ENCODE measurements at places on chromosomes 2 and 18.

DNA sequence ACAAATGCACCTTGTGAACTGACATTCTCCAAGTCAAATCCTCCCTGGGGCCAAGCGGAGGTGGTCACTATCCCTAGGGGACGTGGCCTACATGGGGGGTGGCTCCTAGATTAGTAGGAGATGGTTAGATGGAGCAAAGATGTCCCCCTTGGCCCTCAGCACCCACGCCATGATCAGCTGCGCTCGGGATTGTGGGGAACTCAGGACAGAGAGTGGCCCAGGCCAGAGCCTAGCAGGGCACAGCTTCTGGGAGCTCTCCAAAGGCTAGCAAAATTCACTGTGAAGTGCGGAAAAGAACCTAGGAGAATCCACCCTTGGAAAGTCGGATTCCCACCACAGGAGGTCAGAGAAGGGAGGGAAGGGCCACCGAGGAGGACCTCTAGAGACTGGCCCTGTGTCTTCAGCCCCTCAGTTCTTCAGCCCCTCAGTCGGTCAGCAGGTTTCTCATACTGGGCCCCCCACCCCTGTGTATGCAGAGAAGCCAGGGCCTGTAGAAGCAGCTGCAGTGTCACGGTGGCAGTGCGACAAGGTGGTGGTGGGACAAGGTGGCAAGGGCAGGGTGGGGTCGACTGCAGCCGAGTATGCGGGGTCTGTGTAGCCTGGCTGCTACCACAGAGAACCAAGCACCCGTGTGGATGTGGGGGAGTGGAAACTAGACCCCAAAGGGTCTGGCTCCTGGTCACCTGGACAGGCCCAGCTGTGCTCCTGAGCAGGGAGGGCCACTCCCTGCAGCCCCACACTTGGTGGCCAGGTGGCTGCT lies 18.4 kb downstream of the GPR55 start:
- no peak for DNase-seq

DNA sequence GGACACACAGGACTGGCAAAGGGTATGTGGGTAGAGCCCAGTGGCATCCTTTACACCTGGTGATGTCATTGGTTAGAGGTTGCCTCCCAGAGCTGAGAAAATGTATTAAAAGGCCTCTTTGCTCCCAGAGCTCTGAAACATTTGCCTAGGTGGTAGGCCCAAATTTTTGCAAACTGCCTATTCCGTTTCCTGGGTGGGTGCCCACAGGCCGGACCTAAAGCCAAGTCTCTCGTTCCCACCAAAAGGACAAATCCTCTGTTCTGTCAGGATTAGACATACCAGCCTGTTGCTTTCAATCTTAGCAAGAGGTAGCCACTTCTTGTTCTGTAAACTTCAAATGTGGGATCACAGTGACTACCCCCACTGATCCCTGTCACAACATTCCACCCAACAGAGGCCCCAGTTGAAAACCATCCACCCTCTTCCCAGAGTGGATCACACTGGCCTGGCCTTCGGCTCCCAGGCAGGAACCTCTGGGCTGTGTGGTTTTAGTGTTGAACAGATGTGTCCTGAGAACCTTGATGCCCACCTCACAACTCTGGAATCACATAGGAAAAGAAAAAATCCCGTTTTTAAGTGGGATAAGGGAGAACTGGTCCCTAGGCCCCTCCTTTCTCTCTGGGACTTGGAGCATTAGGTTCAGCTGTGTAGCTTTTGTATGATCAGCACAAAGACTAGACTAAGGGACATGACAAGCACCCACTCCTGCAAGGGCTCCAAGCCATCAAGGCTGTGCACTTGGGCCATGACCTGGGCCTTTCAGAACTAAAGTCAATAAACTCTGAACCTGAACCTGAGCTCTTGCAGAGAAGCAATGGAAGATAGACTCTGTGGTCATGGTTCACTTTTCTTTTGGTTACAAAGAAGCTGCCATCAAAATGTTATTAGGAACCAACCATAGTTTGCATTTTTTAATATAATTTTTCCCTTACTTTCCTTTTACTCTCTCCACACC lies 211.3 kb downstream of the CYP26B1 start:
- DNase-seq, result no peak

GRCh38 chr2:226274143-226274542 lies 525.5 kb downstream of the IRS1 start:
- no peak for DNase-seq

GRCh38 chr2:8888963-8889362 lies 51.5 kb upstream of the KIDINS220 start:
- no peak for DNase-seq

DNA sequence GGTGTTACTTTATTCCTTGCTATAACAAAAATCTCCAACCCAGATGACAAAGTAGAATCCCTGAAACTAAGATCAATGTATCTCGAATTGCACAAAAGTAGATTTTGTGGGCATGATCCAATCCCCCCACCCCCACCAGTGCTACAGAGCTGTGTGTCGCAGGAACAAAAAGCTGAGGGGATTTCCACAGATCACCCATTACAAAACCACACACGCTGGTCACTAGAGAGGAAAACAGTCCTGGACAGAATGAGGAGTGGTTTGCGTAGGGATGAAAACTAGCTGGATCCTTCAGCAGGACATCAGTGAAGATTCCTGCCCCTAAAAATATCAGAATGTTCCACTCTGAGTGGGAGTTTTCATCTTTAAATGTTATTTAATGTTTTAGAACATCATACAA lies 165.3 kb upstream of the STK17B start:
- no peak for DNase-seq

DNA sequence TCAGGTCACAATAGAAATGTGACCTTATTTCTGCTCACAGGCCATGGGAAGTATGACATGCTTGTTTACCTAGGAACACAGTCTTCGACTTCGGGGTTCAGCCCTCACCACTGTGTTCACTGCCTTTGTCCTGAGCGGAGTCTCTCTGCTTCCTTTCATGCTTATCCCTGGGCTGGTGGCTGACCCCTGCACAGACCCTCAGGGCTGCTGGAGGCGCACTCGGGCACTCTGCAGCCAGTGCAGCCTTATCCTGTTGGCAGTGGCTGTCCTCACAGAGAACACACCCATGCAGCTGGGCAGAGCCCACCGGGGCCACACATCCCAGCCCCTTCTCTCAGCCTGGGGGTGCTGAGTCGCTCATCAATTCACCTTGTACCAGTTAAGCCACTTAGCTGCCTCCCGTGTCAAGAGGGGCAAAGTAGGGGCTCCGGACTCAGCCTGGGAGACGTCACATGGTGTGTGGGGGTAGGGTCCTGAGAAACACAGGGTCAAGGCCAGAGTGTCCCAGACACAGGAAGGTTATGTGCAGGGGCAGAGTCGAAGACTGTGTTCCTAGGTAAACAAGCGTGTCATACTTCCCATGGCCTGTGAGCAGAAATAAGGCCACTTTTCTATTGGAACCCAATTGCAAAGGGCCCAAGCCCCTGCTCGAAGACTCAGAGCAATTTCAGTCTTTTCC lies 107.5 kb downstream of the FAM210A start:
- no peak for DNase-seq

DNA sequence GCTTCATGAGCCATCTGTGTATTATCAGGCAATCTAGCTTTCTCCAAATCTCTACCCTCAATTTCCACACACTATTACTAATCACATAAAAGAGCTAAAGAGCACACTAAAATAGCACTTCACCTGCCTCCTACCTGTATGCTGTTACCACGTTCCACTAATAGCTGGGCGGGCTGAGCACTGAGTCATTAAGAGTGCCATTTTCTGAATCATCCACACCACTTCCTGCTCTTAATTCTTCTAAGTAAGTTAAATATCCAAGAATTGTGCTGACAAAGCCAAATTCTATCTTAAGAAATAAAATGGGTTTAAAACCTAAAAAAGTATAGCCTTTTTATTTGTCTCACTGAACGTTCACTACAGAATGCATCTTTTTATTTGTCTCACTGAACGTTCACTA lies 35.7 kb downstream of the NOL10 start:
- peak; percentile 44 for DNase-seq

GRCh38 chr2:98518101-98518500 lies 73.4 kb downstream of the INPP4A start:
- no peak for DNase-seq

- DNase-seq, result no peak
These were observed 947.2 kb upstream of the SLC39A10 start for GRCh38 chr2:194709840-194710239.

DNA sequence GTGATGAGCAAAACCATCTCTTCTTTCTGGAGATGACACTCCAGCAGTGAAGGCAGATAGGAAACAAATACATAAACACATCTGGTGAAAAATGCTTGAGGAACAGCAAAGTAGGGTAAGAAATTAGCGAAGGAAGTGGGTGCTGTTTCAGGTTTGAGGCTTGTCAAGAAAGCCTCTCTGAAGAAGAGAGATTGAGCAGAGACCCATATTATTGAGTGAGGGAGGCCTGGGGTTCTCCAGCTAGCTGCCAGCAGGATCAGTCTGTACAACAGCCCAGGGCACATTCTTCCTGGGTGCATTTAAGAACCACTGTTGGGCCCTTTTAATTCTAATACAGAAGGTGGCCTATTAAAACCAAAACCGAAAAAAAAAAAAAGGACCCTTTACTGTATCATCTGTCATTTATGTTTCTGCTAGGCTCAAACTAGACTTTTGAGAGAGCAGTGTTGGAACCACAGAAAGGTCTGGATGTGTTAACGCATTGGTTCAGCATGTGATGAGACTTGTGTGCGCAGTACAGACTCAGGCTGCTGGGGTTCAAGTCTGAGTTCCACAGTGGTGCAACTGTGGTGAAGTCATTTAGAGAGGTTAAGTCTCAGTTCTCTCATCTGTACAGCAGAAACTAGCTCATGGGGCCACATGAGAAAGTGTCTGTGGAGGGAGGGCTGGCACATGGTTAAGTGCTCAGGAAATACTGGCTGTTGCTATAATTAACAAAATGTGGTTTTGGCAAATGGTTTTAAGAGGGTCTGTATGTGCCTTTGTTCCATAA lies 28.9 kb downstream of the MGAT5 start:
- no peak for DNase-seq

DNA sequence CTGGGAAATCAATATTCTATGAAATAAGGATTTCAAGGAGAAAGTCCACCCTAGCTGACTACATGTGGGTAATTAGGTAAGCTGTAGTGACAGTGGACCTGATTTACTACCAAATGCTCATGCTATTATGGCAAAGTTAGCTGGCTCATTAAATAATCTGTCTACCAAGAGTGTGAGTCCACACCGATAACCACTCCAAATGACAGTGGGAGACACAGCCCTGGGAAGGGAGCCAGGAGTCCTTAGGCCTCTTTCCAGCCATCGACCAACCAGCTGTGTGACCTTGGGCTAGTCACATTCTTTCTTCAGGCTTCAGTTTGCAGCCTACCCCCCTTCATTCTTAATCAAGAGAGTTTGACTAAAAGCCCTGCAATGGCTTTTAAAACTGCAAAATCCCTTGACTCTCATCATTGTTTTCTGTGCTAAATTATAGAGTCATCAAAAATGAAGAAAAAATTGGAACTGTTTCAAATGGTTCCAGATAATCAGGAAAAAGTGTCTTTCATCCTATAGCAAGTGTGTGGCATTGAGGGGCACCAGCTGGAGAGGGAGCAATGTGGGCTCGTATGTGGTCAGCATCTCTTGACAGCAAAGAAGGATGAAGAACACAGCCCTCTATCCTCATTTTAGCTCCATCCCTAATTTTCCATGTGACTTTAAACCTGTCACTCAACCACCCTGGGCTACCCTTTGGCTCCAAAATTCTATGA lies 45.6 kb upstream of the SLC14A2 start:
- no peak for DNase-seq

GRCh38 chr2:3738454-3738853 lies 35.1 kb downstream of the DCDC2C start:
- no peak for DNase-seq

- no peak for DNase-seq
These were observed 86.5 kb downstream of the ACTR3 start for GRCh38 chr2:113976277-113976928.

DNA sequence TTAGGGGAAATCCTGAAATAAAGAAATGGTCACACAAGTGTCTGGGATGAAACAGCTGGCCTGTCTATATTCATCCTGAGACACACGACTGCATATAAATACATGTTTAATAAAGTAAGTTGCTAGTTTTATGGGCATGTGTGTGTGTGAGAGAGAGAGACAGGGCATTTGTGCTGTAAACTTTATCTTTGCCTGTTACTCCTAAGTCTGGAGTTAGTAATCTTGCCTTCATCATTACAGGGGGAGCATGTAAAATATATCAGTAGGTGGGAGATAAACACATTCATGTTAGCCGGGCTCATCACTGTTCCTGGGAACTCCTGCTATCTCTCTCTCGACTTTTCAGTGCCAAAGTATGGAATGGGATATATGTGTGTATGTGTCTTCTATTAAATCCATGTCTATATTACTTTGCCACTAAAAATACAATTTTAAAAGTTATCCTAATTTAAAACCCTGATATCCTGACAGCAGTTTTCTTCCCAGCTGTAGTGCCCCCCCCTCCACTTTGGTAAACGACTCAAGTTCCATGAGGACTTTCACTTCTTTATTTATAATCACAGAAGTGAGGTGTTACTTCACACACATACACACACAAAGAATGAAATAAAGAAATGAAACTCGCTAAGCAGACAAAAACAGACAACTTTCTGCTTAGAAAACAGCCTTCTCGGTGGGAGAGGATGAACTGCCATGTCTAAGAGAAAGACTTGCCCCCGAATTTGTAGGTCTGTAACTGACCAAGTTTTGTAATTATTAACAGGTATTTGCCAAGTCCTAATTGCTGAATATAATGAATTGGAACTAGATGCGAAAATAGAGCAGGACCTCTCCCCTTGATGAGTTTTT lies 947 bp downstream of the ZEB2 start:
- DNase-seq, result no peak

- no peak for DNase-seq
These were observed 54.8 kb upstream of the ZC3H15 start for GRCh38 chr2:186431306-186431705.

Data from activated T-helper 1 cell treated with anti-CD3 and anti-CD28 coated beads, Interleukin-2, amount 50 U/mL, for 16 hours (primary cell).